ENCODE measurements at places on chromosomes 3 and 15.

DNA sequence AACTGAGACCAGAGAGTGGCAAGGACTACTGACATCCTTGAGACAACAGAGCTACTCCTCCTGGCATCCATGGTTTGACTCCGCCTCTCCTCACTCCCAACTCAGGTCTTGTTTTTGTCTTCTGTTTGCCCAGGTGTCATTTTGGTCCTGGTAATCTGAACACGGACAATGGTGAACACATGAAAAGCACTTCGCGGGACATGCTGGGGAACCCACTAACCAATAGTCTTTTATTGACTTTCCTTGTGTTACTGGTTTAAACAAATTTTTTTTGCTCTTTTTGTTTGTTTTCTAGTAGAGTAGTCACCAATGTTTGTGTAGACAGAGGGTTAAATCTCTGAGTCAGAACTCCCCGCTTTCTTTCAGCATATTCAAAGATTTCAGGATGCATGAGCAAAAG lies 38.4 kb downstream of the LARP6 start:
- DNase-seq = no peak

- DNase-seq = peak; percentile 90
Measured at GRCh38 chr15:88834211-88834812, 31.1 kb downstream of the ACAN start.

DNA sequence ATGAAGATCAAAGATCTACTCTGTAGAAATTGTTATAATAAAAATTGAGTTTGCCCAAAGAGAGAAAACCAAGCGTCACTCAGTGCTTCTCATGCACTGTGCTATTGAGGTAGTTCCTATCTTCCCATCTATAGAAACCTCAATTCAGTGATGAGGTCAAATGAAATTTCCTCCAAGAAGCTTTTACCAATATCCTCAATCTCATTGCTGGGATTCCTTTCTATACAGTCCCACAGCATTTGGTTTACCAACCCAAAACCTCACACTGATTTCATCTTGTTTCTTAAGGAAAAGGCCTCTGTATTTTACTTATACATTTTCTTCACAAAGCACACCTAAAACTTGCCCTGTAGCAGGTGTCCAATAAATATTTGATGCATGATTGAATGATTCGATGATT lies 147.2 kb downstream of the ALCAM start:
- no peak for DNase-seq

- DNase-seq = no peak
Measured at GRCh38 chr3:182248349-182248880, 536.7 kb downstream of the SOX2 start.

DNA sequence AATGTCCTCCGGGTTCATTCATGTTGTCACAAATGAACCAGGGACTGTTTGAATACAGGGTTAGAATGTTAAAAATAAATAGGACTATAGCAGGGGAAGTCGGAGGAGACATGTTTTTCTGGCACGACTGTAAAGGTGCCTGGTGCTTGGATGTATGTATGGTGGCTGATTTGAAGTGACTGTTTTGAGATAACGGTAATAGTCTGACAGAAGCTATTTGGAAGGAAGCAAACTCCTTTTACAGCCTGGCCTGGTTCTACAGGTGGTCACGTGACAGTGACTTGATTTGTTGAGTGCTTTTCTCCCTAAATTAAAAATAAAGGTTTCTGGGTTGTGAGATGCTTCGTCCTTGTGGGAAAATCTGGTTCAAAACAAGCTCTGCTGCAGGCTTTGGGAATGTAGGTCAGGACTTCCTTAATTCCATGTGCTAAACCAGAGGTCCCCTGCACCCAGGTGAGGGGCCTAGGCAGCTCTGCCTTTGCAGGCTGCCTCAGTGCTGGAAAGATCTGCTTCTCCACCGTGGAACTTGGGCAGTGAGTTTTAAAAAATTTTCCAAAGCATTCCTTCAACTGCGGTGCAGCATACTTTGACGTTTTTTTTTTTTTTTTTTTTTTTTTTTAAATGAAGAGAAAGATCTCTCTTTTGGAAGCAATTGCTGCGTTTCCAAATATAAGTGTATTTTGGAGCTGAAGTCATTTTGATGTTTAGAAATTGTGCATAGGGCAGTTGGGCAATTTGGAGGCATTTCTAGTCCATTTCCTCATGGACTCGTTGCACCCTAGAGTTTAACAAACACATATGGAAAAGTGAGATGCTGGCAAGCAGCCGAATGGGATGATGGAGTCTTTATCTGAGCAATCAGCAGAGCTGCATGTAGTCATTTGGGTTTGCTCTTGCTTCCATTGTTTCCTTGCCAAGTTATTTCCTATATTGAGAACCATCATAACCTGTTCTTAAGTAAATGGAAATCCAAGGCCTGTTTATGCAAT lies 30.9 kb downstream of the ITPR1 start:
- no peak for DNase-seq

DNA sequence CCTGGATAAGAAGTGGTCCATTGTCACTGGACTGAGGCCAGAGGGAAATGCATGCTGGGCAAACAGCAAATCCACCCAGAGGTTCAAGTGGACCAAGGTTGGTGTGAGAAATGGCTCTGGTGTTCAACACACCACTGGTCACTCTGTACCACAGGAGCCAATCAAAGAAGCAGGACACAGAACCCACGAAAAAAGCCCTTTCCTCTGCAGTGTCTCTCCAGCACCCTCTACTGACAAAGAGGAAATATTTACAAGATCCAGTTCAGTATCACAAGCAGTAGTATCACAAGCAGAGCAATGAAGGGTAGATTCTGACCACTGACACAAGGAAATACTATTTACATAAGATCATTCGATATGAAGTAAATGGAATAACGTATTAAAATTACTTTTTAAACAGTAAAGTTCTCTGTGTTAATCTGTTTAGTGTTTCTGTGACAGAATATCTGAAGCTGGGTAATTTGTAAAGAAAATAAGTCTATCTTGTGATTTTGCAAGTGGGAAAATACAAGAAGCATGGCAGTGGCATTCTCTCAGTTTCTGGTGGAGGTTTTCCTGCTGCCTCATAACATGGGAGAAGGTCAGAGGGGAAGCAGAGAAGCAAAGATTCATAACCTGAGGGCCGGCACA lies 390.7 kb downstream of the EFHB start:
- no peak for DNase-seq

GRCh38 chr3:12395349-12396012 lies 88.8 kb upstream of the TSEN2 start:
- DNase-seq = no peak

GRCh38 chr3:8458711-8459110 lies 42.9 kb upstream of the LMCD1 start:
- no peak for DNase-seq

- DNase-seq = no peak
Measured at GRCh38 chr15:85412066-85412465, 31.7 kb downstream of the AKAP13 start.

GRCh38 chr3:98185180-98185579 lies 18.7 kb downstream of the OR5H15 start:
- no peak for DNase-seq

DNA sequence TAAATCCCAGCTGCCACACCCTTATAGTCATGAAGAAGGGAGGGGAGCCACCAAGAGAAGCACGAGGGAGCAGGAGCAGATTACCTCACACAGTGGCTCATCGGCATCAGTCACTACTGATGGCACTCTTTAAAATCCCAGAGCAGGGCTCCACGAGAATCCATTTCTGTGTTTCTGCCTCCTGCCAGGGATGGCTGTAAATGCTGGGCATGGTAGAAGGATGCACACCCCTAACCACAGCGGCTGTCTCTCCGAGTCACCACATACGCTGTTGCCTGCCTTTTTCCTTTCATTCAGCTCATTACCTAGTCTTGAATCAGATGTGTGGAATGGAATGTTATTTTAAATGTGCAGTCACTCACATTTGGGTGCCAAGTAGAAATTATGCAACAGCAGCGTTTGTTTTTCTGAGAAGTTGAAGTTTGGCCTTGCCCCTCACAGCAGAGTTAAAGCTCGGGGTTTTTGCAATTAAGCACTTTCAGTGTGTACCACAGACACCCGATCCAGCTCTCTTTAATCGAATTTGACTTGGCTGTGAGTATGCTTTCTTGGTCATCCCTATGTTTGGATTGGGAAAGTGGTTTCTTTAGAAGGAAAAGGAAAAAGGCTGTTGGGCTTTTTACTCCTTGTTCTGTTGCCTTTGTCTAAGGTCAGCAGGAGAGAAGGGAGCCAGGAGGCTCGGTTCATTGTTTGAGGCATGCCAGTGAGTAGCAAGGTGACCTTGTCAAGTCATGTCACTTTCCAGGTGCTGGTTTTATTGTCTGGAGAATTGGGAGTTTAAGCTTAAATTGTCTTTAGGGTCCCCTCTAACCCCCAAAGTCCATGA lies 284.2 kb upstream of the TPM1 start:
- no peak for DNase-seq

DNA sequence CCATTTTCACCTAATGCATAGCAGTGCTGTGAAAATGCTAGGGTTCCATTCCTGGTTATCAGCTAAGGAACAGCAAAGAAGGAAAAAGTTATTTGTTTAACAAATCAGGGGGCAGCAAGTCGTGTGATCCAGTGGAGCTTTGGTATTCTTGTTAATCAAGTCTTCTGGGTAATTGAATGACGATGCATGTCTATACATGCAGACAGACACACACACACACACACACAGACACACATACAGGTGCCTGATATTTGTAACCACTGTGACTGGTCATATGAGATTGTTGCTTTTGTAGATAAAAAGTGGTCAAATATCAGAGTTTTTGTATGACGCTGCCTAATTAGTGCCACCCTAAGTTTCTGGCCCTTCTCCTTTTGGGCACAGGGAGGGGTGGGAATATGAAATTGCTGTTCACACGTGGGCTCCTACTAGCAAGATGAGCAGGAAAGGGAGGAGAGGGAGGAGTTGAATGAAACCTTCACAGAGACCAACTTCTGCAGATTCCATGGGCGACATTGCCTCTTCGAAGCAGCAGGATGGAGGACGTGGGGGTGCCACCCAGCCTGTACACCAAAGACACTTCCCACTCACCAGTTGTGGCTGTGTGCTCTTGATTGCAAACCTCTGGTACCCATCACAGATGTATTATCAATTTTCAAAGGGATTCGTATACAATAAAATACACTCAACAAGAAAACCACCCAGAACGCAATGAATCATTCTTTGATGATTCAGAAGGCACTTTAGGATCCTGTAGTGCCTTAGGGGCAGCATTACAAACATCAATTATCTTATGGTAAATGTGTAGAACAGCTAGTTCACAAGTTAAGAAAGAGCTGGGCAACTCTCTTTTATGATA lies 281.9 kb upstream of the ICE2 start:
- DNase-seq = no peak

DNA sequence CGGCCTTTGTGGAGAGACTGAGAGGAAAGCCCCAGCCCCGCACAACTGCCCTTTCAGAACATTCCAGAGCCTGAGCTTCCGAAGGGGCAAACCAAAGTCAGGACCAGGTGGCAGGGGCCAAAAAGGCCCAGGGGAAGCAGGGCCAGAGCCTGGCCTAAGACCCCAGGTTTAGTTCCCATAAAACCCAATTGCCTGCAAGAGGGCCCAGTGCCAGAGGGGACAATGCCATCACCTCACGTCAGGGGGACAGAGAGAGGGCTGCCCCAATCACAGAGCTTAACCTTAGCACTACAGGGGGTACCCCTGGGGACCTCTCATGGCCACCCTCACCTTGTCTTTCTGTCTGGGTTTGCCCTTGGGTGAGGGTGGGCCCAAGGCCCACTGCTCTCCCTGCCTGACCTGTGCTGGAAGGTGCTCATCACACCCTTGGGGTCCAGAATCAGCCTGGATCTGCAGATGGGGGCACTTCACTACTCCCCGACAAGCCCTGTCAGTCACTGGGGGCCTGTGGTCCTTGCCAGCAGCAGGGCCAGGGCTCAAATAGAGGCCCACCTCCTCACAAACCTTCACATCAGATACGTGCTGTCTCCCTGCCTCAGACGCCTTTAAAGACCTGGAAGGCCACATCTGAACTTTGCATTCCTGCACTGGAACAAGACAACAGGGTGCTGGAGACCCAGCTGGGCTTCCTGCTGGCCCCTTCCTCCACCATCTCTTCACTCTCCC lies 3.8 kb downstream of the CALML4 start:
- DNase-seq = no peak

- no peak for DNase-seq
Measured at GRCh38 chr15:40082195-40082883, 26.3 kb downstream of the BMF start.

- no peak for DNase-seq
Measured at GRCh38 chr3:123155471-123156011, 46.2 kb upstream of the SEC22A start.

- no peak for DNase-seq
Measured at GRCh38 chr3:96330795-96331194, 483.6 kb upstream of the EPHA6 start.

GRCh38 chr3:48747015-48747615 lies 30.1 kb upstream of the IP6K2 start:
- no peak for DNase-seq

- DNase-seq = peak; percentile 37
Measured at GRCh38 chr3:24829011-24829581, 334.4 kb upstream of the THRB start.

DNA sequence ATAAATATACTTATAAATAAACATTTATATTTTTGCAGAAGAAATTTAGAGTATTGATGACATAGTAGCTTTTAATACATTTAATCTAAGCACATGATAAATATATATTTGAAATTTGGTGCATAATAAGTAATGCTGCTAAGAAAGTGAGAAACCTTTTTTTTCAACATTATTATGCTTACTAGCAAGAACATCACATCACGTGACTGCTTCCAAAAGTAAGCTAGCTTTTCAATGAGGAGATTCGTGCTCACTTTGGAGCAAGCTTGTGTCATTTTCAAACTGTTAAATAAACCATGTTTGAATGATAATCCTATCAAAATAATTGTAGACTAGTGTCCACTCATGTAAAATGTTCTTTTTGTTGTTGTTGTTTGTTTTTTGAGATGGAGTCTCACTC lies 109.0 kb upstream of the SLC4A7 start:
- DNase-seq = no peak

DNA sequence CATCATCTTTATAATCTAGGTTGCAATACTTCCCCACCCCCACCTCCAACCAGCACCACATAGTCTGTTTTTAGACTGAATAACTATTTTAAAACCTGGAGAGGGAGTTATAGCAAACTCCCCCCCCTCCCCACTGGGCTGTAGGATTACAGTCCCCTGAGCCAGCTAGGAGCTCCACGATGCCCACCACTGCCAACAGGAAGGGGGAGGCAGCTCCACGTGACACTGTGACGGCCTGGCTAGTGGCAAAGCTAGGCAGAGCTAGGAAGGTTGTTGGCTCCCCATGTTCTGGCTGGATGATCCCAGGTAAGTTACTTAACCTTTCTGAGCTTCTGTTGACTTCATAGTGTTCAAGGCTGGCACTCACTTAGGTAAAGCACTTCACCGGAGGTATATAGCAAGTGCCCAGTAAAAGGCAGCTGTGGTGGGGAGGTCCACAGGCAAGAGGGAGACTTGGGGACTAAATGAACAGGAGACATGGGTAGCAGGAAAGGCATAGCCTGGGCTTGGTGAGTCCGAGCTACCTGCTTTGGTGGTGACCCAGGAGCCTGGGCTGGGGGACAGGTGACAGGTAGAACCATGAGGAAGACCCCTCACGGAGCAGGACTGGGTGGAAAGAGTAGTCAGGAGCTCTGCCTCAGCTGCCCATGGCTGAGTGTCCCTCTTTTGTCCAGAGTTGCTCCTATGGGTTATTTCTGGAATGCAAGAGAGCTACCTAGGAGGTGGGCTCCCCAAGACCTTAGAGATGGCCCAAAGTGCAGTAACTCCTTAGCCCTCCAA lies 4.0 kb upstream of the TBC1D21 start:
- no peak for DNase-seq

GRCh38 chr3:31968927-31969418 lies 12.1 kb downstream of the OSBPL10 start:
- DNase-seq = no peak

All from posterior cingulate gyrus (tissue), 11 donors.